ENCODE measurements at places on chromosomes 12 and 14. TPM values are rescaled to one million over a fixed set of nuclear protein-coding genes. Genes with fewer than 3 reads are reported as not detected.

DNA sequence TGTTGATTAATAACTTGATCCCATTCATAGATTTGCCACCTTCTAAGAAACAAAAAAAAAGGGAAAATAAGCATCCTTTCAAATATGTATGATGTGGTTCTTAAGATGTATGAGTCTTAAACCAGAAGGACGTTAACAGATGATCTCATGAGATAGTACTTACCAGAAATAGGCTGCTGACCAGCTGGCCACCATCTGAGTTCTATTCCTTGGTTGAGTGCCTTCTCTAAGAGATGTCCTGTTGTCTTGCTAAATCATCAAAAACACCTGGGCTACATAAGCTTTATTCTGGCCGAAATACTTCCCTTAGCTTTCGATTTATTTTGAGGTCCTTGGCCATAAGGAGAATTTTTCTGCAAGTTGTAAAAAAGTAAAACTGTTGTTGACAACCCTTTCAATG lies 55.6 kb downstream of the GPR65 start:
- no peak for DNase-seq

DNA sequence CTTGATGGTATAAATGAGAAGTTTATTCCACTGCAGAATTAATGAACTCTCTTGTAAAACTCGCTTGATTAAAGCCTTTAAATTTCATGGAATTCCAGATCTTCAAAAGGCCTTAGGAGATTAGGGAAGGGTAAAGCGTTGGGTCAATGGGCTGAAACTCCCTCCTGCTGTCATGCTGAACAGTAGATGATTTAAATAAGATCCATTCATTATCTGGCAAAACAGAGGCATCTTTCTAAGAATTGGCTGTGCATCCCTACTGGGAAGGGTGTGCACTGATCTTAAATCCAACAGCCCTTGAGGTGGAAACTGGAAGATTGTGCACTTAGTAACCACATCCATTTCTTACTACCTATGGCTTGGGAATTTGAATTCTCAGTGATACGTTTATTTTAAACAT lies 56.0 kb downstream of the PLCZ1 start:
- DNase-seq: no peak

- no peak for DNase-seq
Measured at GRCh38 chr12:68317047-68317667, 15.0 kb downstream of the MDM1 start.

DNA sequence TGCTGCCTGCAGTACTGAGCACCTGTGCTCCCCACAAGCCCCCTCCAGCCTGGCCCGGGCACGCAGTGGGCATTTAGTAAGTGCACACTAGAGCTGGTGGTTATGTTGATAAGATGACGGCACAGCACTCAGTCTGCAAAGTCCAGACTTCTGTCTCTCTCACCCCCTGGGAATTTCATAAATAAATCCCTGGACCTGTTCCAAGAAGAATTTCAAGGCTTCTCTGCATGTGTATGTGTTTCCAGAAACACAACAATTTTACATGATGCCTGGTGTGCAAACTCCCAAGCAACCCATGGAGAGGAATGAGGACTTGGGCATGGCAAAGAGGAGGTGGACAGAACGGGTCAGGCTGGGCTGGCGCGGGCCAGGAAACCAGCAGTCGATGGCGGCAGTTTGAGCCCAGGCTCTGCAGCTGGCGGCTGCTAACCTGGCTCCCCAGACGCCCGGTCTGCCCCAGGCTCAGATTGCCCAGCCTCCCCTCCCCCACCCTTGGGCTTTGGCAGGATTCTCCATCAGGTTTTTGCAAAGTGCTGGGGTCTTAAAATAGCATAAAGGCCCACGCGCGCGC lies 10.4 kb upstream of the ACVR1B start:
- no peak for DNase-seq

DNA sequence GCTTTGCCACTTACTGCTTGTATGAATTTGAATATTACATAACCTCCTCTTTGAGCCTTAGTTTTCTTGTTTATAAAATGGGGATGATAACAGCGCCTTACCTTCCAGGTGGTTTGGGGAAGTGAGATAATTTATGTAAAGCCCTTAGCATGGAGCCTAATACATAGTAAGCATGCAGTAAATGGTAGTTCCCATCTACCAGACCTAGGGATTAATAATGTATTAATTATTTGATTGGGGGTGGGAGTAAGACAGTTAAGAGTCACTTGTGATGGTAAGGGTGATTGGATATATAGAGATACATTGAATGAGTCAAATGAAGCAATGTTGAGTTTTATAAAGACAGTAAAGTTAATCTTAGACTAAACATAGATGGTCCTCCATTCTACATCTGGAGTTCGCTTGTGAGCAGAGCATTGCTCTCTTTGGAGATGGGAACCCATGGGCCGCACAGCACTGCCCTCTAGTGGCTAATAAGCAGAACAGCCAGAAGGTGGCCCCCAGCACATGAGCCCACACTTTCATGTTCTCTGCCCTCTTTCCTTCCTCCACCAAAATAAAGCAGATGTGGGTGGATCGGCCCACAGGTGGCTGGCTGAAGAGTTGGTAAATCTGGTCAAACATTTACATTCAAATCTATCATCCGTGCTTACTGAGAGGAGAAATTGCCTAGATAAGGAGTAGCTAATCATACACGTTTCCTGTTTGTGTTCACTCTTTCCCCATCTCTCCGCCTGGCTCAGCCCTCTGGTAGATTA lies 26.5 kb upstream of the TAMALIN start:
- no peak for DNase-seq

- no peak for DNase-seq
Measured at GRCh38 chr14:91352053-91352452, 65.6 kb downstream of the CCDC88C start.

DNA sequence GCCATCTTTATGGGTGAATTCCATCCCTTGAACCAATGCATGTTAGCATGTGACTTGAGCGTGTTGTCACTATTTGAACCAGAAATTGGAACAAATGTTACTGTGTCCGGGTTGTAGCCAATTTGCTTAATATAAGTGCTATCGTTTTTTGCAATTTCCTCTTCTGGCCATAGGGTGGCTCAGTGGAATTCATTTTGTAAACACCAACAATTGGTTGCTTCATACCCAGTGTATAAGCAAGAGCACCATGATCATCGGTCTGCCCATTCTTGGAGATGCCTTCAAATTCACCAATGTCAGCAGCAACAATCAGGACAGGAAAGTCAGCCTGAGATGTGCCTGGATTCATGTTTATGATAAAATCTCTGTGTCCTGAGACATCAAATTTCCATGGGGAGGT lies 5.0 kb upstream of the NEDD1 start:
- no peak for DNase-seq

DNA sequence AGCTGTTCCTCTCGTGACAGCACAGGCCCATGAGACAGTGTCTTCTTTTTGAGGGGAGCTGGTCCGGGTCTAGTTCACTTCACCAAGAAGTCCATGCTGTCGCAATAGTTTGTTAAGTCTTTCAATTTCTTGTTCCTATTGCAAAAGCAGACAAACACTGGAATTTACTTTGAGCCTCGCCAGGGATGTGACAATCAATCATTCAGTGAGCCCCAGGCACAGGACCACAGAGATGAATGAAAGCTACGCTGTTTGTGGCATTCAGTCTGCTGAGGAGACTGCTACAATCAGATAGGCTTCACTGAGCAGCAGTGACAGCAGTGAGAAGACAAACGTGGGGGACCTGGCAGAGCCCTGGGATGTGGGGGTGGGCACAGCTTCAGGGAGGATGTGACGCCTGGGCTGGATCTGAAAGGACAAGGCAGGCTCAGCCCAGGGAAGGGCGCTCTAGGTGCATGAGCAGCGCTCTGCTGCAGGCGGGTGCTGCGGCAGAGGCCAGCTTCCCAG lies 35.5 kb downstream of the TCTN1 start:
- DNase-seq: no peak

GRCh38 chr12:16857456-16857923 lies 251.5 kb upstream of the LMO3 start:
- DNase-seq: no peak

CCDC197 gene
- total RNA-seq: not detected

IFI27 gene
- 142 TPM for total RNA-seq
